Right renal pelvis (tissue), 4 donors: ENCODE measurements at places on chromosomes 3 and 15. TPM values are rescaled to one million over a fixed set of nuclear protein-coding genes. Genes with fewer than 3 reads are reported as not detected.

GRCh38 chr15:52161406-52161966 is 29.7 kb downstream of the GNB5 start:
- no peak for DNase-seq

Gene USP13
- polyA plus RNA-seq = 13.8 TPM

Gene FGD5
- 26.6 TPM for polyA plus RNA-seq

DNA sequence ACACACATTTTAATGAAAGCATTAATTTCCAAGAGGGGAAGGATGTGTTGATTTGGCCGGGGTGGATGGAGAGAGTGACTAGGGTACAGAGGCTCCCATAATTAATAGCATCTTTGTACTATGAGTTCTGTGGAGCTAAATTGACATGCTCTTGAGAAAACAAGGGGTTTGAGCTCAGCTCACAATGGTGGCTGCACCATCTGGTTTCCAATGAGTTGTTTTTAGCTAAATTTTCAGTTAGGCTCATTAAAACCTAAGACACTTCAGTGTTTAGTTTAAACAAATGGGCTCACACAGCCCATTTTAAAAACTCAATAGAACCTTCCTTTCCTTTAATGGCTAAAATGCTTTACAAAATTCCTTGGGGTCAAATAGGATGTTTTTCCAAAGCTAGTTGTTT is 199.7 kb downstream of the TNIK start:
- no peak for DNase-seq

DNA sequence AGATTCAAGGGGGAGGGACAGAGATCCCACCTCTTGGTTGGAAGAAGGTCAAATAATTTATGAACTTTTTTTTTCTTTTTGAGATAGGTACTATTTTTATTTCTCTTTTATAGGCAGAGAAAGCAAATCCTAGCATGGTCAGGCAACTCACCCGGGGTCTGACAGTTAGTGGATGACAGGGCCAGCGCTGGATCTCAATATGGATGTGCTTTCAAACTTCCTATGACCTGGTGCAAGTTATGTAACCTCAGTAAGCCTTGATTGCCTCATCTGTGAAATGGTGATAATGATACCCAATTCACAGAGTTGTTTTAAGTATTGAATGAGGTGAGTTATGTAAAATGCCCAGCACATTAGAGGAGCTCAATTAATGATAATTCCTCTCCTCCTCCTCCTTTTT is 86.8 kb upstream of the MEF2A start:
- no peak for DNase-seq

- no peak for DNase-seq
Observed at GRCh38 chr15:70213794-70214193, 116.1 kb upstream of the TLE3 start.

Gene SOX14
- polyA plus RNA-seq = not detected

DNA sequence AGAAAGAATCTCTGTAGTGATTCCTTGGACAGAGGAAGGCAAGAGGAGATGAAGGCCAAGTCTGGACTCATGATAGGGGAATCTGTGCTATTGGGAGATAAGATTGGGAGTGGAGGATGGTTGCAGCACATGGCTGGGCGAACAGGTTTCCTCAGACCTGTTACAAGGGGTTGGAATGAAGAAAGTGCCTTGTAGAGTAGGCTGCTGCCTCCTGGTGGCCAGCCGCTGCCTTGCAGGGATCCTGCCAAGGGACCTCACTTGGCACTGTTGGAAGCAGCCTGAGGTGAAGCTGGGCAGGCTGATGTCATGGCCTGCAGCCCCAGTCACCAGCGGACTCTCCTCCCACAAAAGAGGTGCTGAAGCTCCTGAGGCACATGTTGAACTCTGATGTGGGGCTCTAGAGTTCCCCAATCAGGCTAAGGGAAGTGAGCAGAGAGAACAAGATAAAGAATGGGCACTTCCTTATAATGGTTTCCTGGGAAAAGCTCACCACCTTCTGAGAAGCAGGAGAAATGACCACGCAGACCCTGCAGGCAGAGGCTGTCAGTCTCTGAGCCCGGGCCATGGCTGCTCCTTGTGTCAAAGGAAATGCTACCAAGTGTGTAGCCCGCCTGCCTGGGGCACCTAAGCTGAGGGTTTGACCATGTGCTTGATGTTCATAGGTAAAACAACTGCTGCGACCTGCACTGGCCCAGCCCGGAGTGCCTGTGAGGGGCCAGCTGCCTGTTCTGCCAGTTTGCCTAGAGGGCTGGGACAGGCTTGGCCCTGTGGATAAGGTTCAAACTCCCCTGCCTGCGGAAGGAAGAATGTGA is 1.6 kb upstream of the TEX264 start:
- DNase-seq = no peak

Gene SLC30A4
- polyA plus RNA-seq = 7.9 TPM

GRCh38 chr3:150958683-150959082 is 13.8 kb downstream of the CLRN1 start:
- DNase-seq = peak; percentile 49

DNA sequence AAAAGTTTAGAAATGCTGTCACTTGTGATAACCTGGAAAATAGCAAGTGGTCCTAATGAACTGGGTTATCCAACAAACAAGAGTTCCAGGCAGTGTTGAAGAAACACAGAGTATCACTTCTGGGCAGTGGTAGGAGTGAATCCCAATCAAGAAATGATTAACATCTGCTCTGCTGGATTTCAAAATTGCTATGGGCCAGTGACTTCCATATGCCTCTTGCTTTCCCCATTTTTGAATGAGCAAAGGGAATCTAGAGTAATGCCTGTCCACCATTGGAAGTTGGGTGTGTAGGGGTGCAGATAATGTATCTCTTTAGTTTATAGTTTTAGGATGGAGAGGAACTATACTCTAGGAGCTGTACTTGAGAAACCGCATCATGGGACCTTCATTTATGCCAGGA is 236.5 kb downstream of the RPLP1 start:
- no peak for DNase-seq

- DNase-seq = no peak
Observed at GRCh38 chr15:93035092-93035915, 53.7 kb downstream of the RGMA start.

DNA sequence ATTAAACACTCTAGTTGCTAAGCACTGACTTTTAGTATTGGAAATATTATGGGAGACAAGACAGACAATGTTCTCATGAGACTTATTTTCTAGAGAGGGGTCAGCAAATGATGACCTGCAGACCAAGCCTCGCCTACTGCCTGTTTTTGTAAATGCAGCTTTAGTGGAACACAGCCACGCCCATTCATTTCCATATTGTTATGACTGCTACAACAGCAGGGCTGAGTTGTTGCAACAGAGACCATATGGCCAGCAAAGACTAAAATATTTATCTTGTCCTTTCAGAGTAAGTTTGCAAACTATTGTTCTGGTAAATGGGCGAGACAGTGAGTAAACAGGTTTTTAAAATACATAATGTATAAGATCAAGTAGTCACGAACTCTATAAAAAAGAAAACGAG is 570.2 kb downstream of the NTRK3 start:
- no peak for DNase-seq

- no peak for DNase-seq
Observed at GRCh38 chr15:68557469-68558317, 21.1 kb upstream of the CORO2B start.

DNA sequence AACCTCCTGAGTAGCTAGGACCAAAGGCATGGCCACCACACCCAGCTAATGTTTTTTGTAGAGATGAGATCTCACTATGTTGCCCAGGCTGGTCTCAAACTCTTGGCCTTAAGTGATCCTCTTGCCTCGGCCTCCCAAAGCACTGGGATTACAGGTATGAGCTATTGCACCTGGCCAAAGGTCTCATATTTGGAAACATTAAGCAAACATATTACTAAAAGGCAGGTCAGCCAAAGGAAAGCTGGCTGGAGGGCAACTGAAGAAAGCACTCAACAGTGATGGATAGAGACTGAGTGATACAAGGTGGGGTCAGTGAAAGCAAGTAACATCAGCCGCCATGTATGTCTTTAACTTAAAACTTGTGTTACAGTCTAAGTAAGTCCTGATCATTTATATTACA is 57.5 kb downstream of the TBC1D2B start:
- DNase-seq = no peak

DNA sequence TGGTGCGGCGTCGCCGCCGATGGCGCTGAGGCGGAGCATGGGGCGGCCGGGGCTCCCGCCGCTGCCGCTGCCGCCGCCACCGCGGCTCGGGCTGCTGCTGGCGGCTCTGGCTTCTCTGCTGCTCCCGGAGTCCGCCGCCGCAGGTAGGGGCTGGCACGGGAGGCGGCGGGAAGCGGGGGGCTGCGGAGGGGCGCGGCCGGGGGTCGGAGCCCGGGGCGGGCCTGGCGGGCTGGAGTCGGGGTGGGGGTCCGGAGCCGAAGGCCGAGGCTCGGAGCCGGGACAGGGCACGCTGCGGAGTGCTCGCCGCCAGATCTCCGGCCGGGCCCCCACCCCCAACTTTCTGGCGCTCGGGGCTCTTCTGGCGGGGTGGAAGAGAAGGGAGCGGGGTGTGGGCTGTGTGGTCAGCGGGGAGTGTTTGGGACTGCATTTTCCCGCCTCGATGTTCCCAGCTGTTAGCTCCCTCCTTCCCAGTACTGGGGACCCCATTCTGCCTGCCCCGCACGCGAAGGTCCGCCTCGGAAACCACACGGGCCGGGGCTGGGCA is 299 bp downstream of the TYRO3 start:
- no peak for DNase-seq

DNA sequence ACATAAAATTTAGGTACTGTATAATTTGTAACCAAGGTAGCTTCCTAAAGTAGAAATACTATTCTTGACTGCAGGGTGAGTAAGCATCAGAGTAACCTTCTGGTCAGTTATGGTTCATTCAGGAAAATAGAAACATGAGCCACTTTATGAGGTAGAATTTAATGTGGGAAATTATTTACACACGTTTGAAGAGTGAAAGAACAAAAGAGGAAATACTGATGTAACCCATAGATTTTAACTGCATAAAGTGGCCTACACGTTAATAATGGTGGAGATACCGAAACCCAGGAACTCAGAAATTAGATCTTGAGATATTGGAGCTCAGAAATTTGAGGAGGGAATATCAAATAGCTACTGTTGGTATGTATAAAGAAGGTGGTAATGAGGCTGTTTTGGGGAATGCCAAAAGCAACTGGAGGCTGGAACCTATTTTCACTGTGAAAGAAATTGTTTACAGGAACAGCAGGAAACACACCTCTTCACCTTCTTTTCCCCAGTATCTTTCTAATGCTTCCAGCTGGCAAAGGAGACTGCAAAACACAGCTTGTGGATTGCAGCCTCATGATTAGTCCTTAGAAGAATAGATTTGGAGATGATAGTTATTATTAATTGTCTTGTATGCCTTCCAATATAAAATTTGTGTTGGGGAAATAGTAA is 216.1 kb downstream of the DOCK3 start:
- DNase-seq = no peak

Gene CNBP
- 432 TPM for polyA plus RNA-seq

DNA sequence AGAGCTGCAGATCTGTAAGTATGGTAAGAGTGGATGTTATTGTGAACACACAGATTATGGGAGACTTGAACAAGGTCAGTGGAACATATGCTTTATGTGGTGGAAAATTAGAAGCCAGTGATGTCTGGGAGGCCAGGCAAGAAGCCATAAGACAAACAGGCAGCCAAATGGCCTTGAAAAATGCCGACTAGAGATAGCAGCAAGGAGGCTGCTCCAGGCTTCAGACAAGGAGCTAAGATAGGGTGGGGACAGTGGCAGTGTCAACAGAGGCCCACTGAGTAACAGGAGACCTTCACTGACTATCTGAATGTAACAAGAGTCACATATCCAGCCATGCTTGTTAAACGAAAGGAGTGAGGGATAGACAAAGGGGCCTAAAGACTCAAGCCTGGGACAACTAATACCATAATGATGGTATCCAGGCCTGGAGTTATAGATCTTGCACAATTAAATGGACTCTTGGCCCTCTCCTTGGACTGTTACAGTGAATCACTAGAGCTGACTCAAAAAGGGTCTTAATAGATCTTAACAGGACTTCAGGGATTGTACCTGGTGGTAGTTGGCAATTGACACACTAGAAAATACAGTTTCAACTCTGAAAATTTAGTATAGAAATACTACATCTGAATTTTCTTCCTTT is 50.6 kb downstream of the CFAP20DC start:
- no peak for DNase-seq

DNA sequence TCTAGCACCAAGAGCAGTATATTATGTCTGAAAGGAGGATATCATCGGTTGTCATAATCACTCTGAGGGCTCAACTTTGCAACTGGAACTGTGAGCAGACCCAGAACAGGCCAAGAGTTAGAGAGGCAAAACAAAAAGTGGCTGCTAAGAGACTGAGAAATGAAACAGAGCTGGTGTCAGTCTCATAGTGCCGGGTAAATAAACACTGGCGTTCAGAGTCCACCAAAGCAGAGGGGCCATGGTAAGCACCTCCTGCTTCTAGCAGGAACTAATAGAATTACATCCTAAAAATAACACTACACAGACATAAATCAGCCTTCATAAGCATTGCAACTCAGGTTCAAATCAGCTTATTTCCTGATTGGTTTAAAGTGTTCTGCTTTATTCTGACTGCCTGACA is 10.3 kb upstream of the IL12A start:
- DNase-seq = peak; percentile 10

Gene CELSR3
- 1.0 TPM for polyA plus RNA-seq

Gene AGBL1
- polyA plus RNA-seq = 0.09 TPM

Gene SHF
- polyA plus RNA-seq = 14.7 TPM

Gene SCN11A
- 0.97 TPM for polyA plus RNA-seq

Gene PATL2
- 0.76 TPM for polyA plus RNA-seq

- DNase-seq = no peak
Observed at GRCh38 chr3:35223632-35224394, 415.5 kb upstream of the ARPP21 start.

DNA sequence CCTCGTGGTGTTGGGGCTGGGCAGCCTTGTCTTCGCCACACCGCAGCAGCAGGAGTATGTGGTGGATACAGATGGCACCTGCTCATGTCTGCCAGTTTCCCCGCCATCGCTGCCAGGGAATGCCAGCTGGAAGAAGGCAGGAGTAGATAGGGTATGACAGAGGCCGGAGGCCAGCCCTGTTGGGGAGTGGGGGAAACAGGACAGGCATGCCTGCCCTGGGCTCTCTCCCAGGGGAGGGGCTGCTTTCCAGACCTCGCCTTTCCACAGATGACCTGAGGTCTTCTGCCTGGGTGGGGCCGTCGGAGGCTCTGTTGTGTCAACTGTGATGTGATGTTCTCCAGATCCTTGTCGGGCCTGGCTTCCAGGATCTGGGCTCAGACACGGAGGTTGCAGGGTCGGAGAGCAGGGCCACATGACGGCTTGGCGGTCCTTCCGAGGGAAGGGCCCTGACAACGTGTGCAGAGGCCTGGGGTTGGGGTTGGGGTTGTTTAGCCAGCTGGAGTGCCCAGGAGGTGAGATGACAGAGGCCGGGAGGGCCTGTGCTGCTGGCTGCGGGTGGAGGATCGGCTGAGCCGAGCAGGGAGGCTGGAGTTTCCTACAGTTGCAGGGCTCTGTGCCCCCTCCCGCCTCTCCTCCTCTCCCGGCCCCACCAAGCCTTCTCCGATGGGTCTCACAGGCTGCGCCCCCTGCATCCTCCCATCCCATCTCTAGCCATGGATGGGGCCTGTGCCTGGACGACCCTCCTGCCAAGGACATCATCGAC is 102.0 kb downstream of the TBC1D2B start:
- no peak for DNase-seq

Gene CDC25A
- polyA plus RNA-seq = 11.6 TPM

DNA sequence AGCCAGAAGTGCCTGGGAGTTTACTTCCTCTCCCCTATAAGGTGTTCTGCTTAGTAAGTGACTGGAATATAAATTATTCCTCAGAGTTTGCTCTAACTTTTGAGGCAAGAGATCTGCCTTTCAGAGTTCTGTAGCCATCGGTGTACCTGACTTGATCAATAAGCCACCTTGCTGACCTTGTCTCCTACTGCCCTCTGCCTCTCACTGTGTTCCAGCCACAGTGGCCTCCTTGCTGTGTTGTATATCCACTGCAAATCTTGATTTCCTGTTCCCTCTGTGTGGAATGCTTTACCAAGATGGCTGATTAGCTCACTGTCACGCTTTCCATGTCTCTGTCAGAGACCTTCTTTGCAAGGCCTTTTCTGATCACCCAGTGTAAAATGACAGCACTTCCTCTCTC is 442.4 kb downstream of the SQOR start:
- DNase-seq = no peak
